NCI-H748 treated with DMSO at 0.1 percent for 48 hours (cell line): ENCODE measurements at places on chromosomes 13 and 19.

DNA sequence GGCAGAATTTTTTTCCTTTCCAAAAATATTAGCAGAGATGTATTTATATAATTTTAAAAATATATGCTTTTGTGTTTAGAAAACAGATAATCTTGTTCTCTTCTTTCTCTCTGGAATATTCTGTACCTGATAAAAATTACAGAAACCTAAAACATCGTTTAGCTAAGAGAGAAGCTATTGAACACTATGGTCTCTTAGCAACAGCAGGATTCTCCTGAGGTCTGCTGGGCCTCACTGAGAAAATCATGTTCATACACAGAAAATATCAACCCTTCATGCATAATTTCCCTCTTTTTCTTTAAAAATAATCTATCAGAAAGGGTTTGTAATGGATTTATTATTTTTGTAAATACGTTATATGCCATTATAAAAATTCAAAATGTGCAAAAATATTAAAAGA lies 242.2 kb downstream of the DCLK1 start:
- no peak for DNase-seq

GRCh38 chr19:30253581-30253996 lies 118.6 kb upstream of the ZNF536 start:
- no peak for DNase-seq

GRCh38 chr13:74930402-74931165 lies 551.4 kb downstream of the TBC1D4 start:
- no peak for DNase-seq

- DNase-seq: peak; percentile 2
Observed at GRCh38 chr19:15550929-15551292, 42.6 kb downstream of the CYP4F22 start.

GRCh38 chr19:38649305-38650171 lies 2.1 kb downstream of the ACTN4 start:
- no peak for DNase-seq

GRCh38 chr13:50914176-50914700 lies 4.6 kb downstream of the RNASEH2B start:
- no peak for DNase-seq

- no peak for DNase-seq
Observed at GRCh38 chr19:51365211-51365964, 800 bp downstream of the ETFB start.

GRCh38 chr19:35911790-35912189 lies 3.7 kb upstream of the TYROBP start:
- no peak for DNase-seq

DNA sequence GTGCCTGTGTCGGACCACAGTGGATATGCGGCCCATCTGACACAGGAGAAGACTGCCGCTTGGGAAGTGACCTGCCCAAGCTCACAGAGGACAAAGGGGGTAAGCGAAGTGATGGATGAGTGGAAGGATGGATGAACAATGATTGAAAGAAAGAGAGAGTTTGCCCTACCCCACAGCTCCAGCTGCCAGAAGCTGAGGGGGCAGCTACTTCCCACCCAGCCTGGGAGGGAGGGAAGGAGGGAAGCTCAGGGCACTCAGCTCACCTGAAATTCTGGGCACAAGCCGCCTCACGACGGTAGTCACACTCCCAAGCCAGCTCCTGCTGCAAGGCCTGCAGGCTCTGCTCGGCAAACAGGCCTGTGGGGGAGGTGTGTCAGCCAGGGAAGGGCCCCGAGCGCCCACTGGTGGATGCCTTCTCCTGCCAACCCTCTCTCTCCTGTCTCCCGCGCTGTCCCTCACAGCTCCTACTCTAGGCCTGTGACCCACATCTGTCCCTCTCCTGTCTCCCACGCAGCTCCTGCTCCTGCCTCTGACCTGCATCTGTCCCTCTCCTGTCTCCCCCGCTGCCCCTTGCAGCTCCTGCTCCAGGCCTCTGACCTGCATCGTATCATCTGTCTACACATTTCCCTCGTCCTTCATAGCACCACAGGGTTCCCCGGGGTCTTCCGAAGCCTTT lies 12.0 kb upstream of the NUMBL start:
- no peak for DNase-seq
